ENCODE measurements at places on chromosomes 1 and 21.
A peak's percentile ranks its signal among the peaks of the same experiment; 100 is the strongest.

GRCh38 chr1:230772457-230773395 lies 25.5 kb downstream of the CAPN9 start:
- no peak for DNase-seq

- DNase-seq, result no peak
These were observed 5.2 kb upstream of the RERE start for GRCh38 chr1:8822373-8823294.

DNA sequence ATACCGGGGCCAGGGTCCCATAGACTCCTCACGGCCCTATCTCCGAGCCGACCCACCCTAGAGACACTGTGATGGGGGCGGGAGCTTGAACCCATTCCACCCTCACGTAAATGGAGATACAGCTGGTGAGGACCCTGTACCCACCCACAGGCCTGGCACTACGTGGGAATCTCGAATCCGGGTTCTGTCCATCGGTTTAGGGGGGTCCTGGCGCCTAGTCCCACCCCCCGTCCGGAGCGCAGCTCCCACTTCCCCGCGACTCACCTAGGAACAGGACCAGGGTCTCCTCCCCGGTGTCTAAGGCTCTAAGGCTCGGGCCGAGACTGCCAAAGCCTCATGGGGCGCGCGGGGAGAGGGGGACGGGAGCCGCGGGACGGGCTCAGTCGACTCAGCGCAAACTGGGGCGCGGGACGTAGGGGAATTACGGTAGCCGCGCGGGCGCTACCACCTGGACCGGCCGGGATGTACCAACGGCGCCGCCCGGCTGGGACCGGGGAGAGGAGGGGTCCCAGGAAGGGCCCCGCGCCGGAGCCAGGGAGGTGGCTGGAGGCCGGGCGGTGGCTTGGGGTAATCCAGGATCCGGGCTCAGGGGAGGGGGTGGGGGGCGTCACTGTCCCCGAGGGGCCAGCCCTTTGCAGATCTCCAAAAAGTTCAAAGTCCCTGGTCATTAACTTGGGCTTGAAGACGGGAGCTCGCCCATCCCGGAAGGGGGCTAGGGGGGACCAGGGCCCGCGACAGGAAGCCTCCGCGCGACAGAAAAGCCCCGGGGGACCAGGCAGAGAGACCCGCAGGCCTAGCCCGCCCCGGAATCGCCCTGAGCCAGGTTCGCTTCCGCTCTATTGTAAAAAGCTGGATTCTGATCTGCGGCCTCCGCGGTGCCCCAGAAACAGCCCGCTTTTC lies 1.0 kb downstream of the PLEKHG5 start:
- peak; percentile 63 for DNase-seq

DNA sequence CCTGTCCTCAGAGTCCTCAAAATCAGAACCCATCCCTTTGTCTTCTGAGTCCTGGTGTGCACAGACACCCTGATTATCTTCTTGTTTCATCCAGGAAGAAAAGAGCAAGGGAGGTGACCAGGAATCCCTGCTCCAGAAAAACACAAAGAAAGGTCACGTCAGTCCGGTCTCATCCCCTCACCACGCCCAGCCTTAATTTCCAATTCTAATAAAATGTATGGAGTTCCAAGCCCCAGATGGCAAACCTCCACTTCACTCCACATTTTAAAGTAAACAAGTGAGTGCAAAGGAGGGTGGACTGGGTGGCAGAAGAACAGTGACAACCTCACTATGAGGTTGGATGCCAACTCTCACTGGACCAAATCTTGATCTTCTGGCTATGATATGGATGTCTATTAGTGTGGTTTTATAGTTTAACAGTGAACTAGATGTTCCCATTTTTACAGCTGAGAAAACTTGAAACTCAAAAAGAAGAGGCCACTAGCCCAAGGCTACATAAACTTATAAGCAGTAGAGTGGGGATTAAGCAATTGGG lies 22.0 kb downstream of the ZNF697 start:
- no peak for DNase-seq

DNA sequence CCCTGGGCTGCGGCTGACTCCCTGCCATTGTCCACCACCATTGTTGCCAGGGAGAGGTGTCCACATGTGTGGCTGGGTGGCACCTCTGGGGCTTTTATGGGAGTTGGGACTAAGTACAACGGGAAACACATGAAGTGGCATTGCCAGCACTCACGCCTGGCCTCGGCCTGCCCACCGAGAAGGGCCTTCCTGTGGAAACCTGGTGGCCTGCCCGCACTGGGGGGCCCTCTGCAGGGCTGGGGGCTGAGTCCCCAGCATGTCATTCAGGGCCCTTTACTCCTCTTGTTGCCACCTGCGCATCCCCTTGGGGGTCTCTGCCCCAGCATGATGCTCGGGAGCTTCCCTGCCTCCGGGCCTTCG lies 35.5 kb upstream of the RUNX3 start:
- DNase-seq, result no peak

- no peak for DNase-seq
These were observed 1300.8 kb upstream of the B3GALT2 start for GRCh38 chr1:194487172-194487571.

DNA sequence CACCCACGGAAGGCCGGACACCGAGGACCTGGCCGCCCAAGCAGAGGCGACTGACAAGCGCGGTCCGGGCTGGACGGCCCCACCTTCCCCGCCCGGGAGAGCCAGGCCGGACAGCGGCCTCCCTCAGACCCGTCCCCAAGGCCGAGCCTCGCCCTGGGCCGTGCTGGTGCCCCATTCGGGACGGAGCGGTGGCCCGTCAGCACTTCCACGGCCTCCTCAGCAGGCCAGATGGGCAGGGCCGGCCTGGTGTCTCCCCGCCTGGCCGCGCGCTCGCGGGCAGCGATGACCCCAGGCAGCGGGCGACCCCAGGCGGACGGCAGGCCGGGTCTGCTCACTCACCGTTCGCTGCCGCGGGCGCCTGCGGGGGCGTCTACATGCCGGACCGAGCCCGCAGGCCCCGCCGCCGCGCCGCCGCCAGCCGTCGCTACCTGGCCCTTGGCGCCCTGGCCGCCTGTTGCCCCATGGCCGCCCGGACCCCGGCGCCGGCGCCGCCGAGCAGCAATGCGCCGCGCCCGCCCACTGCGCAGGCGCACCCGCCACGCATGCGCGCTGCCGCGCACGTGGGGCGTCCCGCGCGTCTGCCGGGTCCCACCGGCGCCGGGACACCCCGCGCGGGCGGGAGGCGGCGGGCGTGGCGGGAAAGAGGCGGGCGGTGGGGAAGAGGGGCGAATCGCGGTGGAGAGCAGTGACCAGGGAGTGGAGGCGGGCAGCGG lies at the start of gene NADK:
Gene NADK, minus strand, starts transcription at position 521 of the 713 bp plus-strand sequence. CDS start 13,064 bp downstream, outside the sequence.
- DNase-seq, result peak; percentile 47

DNA sequence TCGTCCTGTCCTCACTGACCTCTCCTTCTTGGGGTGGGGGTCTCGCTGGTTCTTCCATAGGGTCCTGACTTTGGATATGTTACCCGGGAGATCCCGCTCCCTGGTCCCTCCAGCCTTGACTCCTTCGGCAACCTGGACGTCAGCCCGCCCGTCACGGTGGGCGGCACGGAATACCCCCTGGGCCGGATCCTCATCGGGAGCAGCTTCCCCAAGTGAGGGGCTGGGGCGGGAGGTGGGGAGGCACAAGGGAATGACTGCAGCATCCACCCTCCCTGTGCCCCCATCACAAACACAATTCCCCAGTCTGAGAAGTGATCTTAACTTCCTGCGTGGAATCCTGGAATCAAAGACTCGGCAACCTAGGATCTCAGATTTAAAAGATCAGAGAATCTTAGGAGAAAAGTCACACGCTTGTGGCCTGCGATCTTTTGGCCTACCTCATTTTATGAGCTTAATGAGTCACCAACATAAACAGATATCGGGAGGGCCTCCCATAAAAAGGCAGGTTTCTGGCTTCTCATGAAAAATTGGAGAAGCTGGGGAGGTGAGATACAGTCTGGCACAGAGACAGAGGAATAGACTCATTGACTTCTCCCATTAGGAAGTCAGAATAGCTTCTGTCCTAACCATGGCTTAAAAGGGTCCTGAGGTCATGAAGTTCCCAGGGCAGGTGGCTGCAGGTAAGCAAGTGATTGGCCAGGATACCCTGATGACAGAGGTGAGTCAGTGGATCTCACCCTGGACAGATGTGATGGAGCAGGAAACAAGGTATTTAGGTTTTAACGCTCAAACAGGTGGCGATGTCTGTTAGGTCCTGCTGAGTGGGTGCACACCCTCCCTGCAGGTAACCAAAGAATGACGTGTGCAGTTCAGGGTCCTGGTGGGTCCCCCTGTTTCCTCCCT lies 15.9 kb upstream of the PADI3 start:
- no peak for DNase-seq

GRCh38 chr1:212355230-212355969 lies 59.3 kb downstream of the PACC1 start:
- no peak for DNase-seq

GRCh38 chr1:39648496-39648895 lies 9.1 kb upstream of the HEYL start:
- DNase-seq, result no peak

- no peak for DNase-seq
These were observed 17.9 kb downstream of the CSTB start for GRCh38 chr21:43758111-43758641.

GRCh38 chr1:147273409-147274336 lies 31.2 kb downstream of the CHD1L start:
- no peak for DNase-seq

- no peak for DNase-seq
These were observed 44.3 kb upstream of the H6PD start for GRCh38 chr1:9190234-9190633.

- DNase-seq, result no peak
These were observed 14.6 kb downstream of the TRIM46 start for GRCh38 chr1:155188268-155188667.

- DNase-seq, result no peak
These were observed 17.0 kb downstream of the CAMK1G start for GRCh38 chr1:209600541-209600940.

- DNase-seq, result no peak
These were observed 366.9 kb downstream of the TGFB2 start for GRCh38 chr1:218711884-218712674.

DNA sequence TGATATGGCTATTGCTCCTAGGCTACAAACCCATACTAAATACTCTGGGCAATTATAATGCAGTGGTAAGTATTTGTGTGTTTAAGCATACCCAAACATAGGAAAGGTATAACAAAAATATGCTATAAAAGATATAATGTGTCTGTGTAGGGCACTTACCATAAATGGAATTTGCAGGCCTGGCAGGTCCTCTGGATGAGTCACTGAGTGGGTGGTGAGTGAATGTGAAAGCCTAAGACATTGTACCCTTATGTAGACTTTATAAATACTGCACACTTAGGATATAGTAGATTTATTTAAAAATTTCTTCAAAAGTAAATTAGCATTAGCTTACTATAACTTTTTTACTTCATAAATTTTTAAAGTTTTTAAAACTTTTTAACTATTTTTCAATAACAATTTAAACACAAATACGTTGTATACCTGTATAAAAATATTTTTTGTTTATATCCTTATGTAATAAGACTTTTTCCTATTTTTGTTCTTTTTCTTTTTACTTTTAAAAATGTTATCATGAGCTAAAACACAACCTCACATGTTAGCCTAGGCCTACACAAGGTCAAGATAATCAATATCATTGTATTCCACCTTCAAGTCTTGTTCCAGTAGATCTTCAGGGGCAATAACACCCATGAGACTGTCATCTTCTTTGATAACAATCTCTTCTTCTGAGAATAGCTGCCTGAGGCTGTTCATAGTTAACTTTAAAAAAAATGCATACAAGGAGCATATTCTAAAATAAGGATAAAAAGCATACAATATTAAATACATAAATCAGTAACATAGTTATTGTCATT lies 306.3 kb upstream of the RGS18 start:
- no peak for DNase-seq
